ENCODE measurements at places on chromosomes 4 and X. TPM values are rescaled to one million over a fixed set of nuclear protein-coding genes. Genes with fewer than 3 reads are reported as not detected.
A peak's percentile ranks its signal among the peaks of the same experiment; 100 is the strongest.

DNA sequence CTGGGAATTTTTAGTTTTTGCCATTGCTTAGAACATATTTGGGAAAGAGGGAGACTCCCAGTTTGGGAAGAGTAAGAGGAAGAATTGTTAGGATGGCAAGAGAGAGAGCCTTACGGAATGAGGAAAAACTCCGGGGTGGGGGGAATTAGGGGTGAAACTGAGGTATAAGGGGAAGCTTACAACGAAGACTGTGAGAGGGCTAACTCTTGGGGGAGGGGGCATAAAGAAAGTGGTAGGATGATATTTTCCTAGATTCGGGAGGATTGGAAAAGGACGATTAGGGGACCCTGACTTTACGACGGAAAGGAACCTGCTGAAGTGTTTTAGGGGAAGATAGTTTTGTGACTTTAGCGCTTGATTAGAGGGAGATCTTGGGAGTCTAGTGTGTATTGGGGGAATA is 86.2 kb upstream of the HPRT1 start:
- no peaks in the 10 kb centered on the region for H3K27me3 ChIP-seq
- peaks cover 6% of the 10 kb centered on the region for H3K36me3 ChIP-seq
- H3K27ac ChIP-seq: peak overlapping the region; percentile 94
- peak overlapping the region; percentile 92 for H3K4me3 ChIP-seq
- no peak for DNase-seq

DNA sequence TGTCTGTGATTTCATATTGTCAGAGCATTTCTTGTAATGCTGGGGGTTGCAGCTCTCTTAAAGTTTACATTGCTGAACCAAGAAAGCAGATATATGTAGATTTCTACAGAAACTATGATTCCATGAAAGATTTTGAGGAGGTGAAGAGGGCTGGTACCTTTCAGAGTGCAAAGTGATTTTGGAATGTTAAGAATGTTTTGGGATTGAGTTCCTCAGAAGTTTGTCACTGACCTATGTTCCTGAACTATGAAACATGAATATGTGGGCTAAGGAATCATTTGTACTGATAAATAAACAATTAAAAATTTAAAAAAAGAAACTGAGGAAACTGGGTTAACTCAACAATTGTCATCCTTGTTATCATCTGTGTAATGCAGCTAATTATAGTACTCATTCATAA is 12.3 kb upstream of the CHIC2 start:
- no peak overlapping the region for H3K27ac ChIP-seq
- no peaks in the 10 kb centered on the region for H3K4me1 ChIP-seq
- peaks cover 15% of the 10 kb centered on the region for H3K27me3 ChIP-seq
- no peaks in the 10 kb centered on the region for H3K36me3 ChIP-seq

- H3K27me3 ChIP-seq: no peaks in the 10 kb centered on the region
- no peak overlapping the region for H3K27ac ChIP-seq
- H3K36me3 ChIP-seq: no peaks in the 10 kb centered on the region
- DNase-seq: no peak
Observed at GRCh38 chr4:68963374-68963773, 11.8 kb upstream of the UGT2A3 start.

GRCh38 chrX:78024349-78025059 is 55.1 kb upstream of the PGAM4 start:
- no peaks in the 10 kb centered on the region for H3K27me3 ChIP-seq
- peak; percentile 10 for DNase-seq
- H3K4me1 ChIP-seq: no peaks in the 10 kb centered on the region

CXCL5 gene
- total RNA-seq: not detected

TADA2B gene
- total RNA-seq: 10.8 TPM

DNA sequence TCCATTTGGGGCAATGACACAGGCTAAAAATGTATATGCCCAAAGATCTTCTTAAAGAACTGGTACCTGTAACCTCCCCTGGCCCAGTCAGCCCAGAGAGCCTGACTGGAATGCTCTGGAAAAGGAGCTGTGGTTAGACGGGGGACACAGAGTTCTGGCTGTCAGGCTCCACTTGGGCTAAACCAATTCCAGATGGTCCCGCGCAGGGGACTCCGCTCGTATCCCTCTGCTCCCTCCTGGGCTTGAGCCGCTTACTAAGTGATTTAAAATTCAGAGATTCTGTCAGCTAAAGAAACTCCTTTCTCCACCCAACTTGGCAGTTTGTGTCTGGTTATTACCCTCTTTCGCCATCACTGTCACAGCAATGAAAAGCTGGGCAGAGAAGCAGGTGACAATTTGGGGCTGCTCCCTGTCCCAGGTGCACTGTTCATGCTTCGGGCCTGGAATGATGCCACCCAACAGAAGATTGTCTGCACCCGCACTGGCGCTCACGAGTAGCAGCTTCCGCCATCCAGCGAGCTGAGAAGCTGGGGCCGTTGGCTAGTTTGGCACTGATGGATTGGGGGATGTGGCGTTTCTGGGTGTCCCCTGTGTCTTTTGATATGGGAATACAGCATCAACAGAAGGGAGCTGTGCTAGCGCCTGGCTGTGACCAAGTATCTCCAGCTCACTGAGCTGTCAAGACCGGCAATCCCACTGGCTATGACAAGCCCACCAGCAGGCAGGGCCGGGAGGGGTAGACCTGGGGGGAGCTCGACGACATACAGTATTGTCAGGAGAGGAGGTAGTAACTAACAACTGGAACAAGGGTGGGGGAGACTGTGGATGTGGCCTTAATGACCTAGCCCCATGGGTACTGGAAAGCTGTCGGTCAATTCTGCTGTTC is 6.7 kb upstream of the IRAK1 start:
- peaks cover 9% of the 10 kb centered on the region for H3K4me1 ChIP-seq
- no peak for DNase-seq
- no peak overlapping the region for H3K27ac ChIP-seq
- H3K36me3 ChIP-seq: peaks cover 9% of the 10 kb centered on the region
- H3K27me3 ChIP-seq: no peaks in the 10 kb centered on the region
